ENCODE measurements at places on chromosomes 4 and X.

- no peak for DNase-seq
Measured at GRCh38 chr4:118941799-118942198, 53.1 kb downstream of the SYNPO2 start.

- DNase-seq, result no peak
Measured at GRCh38 chr4:128940971-128941370, 131.5 kb downstream of the JADE1 start.

DNA sequence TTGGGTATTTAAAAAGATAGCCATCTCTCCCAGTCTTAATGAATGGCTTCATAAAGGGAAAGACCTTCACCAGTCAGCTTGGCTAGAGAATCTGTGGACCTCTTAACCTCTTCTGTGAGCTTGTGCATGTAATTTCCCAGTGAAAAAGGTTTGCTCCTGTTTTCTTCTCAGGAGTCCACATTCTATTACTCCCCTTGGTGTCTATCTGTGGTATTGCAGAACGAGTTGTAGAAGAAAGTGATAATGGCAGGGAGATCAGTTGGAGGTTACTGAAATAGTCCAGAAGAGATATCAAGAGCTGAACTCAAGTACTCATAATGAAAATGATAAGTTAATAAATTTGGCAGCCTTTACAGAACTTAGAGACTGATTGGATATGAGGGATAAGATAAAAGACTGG, 16.5 kb upstream of the VAMP7 start:
- DNase-seq, result no peak

DNA sequence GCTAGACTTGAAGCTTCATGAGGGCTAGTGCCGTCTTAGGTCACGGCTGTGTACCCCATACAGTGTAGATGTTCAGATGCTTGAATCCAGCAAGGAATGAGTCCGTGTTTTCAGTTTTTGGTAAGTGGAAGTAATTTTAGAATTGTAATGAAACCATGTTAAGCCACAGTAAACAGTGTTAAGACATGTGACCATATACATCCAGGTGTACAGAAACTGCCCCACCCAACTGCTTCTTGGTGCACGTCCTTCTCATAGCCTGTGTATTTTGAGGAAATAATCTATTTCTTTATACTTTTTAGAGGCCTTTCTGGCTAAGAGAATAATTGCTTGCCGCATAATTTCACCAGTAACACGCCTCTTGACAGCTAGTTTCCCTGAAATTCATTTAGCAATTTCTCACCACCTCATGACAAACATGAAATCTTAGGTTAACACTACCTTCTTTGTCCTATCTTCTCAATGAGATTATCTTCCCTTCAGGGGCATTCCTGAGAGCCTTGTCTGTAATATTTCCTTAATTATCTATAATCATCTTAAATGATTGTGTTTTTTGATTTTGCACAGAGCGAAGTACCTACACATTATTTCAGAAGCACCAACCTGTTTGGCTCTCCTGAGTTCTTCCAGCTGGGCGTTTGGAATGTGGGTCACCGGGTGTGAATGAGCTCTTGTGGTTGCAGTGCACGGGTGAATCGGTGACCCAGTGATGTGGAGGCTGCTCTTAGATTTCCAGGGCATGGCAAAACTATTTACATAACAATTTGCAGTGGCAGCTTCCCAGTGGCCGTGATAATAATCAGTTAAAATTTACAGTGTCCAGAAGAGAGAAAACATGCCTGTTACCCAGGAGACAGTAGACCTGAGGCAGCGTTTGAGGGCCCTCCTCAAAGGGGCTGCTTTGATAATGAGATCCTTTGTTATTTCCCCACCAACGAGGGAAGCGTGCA, 50.2 kb upstream of the TADA2B start:
- DNase-seq, result no peak

DNA sequence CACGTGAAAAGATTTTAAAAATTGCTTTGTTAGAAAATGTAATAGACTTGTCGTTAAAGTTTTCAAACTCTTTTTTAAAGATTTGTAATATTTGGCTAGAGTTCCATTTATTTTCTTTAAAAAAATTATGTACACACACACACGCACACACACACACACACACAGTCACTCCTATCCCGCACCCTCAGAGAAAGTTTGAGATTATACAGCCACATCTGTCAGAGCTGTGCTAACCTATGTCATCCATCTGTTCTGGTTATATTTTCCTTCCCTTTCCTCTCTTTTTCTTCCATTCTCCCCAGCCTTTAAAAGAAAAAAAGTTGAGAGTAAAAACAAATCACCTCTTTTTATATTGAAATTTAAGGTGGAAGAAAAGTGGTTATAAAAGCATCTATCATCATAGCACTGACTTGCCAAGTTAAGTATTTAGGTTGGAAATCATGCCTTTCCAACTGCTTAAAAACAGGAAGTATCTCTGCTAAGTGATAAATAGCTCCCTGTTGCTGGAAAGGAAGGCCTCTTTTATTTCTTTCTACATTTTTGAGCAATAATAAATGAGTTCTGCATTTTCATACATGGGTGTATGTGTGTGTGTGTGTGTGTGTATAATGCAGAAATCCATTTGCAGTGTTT, 163.3 kb upstream of the SPRY1 start:
- no peak for DNase-seq

GRCh38 chr4:128371001-128371777, 83.6 kb upstream of the PGRMC2 start:
- DNase-seq, result no peak

DNA sequence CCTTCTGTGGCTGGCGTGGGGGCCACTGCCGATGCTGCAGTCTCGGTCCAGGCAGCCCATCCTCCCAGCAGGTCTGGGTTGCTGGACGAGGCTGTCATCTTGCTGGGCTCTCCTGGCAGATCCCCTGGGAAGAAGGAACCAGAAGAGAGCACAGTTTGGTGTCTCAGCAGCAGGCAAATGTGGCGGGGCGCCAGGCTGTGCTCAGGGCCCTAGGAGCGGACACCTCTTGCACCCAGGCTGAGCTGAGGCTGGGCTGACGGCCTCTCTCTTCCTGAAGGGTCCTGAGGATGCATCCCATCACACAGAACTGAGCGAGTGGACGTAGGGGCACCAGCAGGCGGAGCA, 39.2 kb upstream of the CPLX1 start:
- no peak for DNase-seq

GRCh38 chrX:124548571-124548970, 202.2 kb downstream of the SH2D1A start:
- DNase-seq, result no peak

DNA sequence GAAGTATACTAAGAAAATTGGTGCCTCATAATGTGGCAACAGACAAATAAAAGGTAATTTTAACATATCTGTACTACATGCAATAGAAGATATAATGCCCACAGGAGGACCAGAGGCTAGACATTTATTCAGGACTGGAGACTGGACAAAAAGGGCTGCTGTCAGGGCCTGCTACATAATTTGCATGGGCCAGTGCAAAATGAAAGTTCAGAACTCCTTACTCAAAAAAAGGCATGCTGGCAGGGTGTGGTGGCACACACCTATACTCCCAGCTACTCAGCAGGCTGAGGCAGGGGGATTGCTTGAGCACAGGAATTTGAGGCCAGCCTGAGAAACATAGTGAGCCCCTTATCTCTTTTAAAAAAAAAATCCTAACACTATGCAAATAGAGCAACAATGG, 12.4 kb upstream of the MAOA start:
- no peak for DNase-seq

DNA sequence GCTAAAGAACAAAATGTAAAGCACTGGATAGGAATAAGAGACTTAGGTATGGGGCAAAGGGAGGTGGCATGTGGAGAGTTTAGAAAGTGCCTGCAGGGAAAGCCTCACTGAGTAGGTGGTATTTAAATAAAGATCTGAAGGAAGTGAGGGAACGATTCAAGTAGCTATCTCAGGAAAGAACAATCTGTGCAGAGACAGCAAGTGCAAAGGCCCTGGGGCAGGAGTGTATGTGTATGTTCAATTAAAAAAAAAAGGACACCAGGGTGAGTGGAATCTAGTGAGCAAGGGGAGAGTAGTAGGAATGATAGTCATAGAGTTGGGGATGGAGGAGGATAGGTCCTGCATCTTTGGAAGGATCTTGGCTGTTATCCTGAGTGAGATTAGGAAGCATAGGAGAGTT, 779.9 kb upstream of the FTHL17 start:
- no peak for DNase-seq

Measured in islet precursor cell (in vitro differentiated cells).